NCI-H1417 treated with DMSO at 0.1 percent for 48 hours (cell line): ENCODE measurements at places on chromosomes 13 and 19.
A peak's percentile ranks its signal among the peaks of the same experiment; 100 is the strongest.

GRCh38 chr19:43444531-43445287 is 20.7 kb downstream of the LYPD3 start:
- DNase-seq: no peak

DNA sequence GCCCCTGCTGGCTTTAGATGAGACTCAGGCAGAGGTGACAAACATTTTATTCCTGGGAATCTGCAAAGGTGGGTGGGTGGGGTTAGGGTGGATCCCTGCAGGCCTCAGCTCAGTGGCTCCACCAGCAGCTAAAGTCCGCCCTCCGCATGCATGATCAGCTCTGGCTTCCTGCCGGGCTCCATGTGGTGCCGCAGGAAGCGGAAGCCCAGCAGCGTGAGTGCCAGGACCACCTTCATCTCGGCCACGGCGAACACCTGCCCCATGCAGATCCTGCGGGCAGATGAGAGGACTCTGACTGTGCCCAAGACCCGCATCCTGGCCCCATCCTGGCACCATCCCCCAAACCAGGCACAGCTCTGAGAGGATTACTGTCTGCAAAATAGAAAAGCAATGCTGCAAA is 26.3 kb downstream of the CYP4F2 start:
- no peak for DNase-seq

- no peak for DNase-seq
Observed at GRCh38 chr19:10227026-10227971, 3.8 kb downstream of the S1PR2 start.

- no peak for DNase-seq
Observed at GRCh38 chr19:47511128-47511517, 3.7 kb downstream of the NAPA start.

DNA sequence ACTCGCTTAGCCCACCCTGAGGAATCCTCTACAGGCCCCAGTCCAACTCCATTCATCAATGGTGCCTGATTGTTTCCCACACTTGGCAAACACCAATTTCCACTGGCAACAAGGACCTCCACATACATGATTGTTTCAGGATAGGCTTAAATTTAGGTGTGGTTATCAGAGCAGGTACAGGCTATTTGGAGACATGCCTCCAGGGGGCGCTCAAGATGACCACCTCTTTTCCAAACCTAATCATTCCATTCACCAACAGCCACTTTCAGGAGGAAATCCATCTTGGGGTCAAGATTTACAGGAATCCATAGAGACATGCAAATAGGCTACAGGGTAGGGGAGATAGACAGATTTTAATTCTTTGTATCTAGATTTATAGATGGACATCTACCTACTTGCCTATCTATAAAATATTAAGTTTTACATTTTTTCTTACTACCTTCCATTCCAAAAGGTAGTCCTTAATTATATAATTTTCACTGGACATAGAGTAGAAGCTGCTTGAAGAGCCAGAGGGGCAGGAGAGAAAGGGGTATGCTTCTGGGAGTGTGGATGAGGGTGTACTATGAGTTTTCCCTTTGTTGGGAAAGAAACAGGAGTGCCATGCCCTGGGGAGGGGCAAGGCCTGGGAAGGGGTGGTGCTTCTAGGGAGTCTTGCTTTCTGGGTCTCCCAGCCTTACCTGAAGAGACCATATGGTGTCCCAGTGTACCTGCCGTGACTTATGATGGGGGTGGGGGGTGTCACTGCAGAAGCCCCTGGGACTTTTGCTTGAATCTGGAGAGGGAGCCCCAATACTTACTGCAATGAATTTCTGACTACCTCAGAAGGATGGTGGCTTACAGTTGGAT is 14.1 kb upstream of the PCDH8 start:
- DNase-seq: no peak

- DNase-seq: no peak
Observed at GRCh38 chr19:16457195-16457953, 14.4 kb downstream of the EPS15L1 start.

- no peak for DNase-seq
Observed at GRCh38 chr19:44754750-44755080, 6.2 kb downstream of the BCL3 start.

DNA sequence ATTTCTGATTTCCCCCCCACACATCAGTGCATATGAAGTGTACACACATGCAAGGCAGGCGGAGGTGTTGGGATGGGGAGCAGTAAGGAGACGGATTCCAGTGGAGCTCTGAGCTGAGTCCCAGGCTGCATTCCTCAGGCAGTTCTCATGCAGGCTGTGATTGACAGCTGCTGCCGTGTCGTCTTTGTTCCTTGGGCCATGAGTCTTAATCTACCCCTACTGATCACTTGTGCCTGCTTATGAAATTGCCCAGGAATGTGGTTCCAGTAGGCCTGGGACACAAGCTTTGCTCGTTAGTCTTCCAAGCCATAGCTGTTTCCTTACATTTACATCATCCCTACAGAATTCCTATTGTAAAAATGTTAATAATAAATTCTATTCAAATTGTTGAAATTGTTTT is 1241.9 kb downstream of the UQCRFS1 start:
- DNase-seq: no peak

DNA sequence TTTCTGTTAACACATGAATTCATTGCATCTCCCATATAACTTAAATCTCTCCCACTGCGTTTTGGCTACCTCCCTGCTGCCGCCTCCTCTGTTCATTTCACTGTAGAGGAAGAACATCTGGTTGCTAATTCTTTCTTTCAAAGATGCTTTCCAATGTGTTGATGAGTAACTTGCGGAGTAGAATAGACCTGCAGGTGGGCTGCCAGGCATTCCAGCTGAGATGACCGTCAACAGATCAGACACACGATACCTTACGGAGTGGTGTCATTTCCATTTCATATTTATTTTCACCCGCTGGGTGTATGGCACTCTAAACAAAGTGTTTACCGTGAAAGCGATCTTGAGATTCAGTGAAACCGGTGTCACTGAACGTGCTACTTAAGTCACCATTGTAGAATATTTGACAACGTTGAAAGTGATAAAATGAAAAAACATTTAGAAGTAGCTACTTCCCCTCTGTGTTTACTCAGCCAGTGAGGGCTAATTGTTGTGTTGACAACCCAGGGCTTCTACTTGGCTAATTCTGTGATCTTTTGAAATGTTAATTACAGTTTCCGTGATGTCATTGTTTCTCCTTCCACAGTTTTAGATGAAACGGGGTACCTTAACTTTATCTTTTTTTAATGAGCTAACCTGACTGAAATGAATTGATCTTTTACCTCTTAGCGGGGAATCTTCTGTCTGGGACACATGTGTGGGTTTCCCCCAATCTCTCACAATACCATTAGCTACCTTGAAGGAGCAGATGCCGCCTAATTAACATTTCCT is 228.5 kb upstream of the ARGLU1 start:
- DNase-seq: peak; percentile 5

GRCh38 chr19:30745476-30745985 is 373.3 kb downstream of the ZNF536 start:
- DNase-seq: no peak

- no peak for DNase-seq
Observed at GRCh38 chr19:49528211-49528771, 488 bp downstream of the RCN3 start.

DNA sequence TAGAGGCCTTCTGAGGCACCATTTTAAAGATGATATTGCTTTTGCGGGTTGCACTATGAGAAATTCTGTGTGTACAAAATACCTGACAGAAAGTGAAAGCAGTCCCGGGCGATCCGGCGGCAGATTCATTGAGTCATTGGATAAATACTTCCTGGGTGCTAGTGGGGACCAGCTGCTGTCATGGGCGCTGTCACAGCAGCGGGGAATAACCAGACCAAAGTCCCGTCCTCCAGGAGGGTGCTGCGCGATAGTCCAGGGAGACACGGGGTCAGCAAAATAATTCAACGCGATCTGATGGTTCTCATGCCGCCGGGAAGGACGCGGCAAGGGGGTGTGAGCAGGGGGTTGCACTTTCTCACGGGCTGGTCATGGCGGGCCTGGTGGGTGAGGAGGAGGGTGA is 13.5 kb downstream of the ZFR2 start:
- DNase-seq: no peak

DNA sequence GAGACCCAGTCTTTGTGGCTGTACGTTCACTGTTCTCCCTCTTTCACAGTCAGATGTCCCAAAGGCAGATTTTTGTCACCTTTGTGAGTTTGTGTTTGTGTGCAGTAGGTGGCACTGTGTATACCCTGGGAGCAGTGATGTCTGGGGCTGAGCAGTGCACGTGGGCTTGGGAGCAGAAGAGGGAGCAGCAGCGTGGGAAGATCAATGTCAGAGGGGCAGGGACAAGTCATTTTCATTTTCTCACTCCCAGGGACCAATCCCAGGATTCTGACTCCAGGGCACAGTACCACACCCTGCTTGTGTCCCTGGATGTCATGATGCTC is 2.0 kb upstream of the PSG6 start:
- no peak for DNase-seq

- DNase-seq: no peak
Observed at GRCh38 chr13:74335370-74335769, 201.2 kb upstream of the KLF12 start.

DNA sequence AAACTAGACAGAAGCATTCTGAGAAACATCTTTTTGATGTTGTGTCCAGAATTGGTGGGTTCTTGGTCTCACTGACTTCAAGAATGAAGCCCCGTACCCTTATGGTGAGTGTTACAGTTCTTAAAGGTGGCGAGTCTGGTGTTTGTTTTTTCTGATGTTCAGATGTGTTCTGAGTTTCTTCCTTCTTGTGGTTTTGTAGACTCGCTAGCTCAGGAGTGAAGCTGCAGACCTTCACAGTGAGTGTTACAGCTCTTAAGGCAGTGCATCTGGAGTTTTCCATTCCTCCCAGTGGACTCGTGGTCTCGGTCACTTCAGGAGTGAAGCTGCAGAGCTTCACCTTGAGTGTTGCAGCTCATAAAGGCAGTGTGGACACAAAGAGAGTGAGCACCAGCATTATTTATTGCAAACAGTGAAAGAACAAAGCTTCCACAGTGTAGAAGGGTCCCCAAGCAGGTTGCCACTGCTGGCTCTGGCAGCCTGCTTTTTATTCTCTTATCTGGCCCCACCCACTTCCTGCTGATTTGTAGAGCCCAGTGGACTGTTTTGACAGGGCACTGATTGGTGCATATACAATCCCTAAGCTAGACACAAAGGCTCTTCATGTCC is 1820.8 kb downstream of the UQCRFS1 start:
- DNase-seq: no peak

DNA sequence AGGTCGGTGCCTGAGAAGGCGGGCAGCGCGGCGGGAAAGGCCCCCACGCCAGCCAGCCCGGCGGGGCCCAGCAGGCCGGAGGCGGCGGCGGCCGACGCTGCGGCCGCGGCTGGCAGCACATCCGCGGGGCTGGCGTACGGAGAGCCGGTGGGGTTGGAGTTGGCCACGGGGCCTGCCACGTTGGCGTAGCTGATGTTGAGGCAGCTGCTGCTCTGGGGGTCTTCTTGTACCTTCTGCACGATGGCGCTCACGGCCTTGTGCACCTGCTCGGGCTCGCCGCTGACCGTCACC is 25.9 kb upstream of the NANOS2 start:
- DNase-seq: no peak

- DNase-seq: no peak
Observed at GRCh38 chr19:4327252-4327876, 11.3 kb downstream of the STAP2 start.

DNA sequence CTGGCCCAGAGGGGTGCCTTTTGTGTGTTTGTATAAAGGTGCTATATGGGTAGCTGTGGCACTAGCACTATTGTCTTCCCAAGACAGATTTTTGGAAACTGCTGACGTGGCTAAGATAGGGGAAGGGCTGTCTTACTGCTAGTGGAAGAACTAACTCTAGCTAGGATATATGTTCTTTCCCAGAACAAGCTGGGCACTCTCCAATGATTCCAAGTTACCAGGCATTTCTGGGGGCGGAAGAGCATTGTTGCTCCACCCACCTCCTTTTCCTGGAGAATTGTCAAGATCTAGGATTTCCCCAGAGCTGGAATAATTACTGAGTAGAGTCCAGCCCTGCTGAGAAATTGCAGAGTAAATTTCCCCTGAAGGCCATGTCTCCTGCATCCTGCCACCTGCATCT is 408.3 kb downstream of the KLF5 start:
- DNase-seq: no peak

- no peak for DNase-seq
Observed at GRCh38 chr13:41053384-41053826, 7.9 kb upstream of the WBP4 start.

- DNase-seq: no peak
Observed at GRCh38 chr19:4326837-4327251, 11.8 kb downstream of the STAP2 start.

GRCh38 chr13:72204291-72204690 is 337.3 kb upstream of the DACH1 start:
- no peak for DNase-seq

DNA sequence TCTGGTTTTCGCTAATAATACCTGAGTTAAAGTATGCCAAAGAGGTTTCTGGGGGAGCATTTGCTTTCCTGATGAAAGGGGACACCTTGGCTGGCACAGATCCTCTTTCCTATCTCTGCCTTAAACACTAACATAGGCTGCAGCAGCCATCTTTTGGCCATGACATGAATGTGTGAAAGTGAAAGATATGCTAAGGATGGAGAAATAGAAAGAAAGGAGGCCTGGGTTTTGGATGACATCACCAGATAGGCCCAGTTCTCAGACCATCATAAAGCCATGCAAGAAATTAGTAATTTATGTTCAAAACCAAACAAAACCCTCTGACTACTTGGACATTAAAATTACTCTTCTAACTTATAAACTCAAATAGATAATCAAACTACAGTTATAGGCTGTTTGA is 279.7 kb downstream of the COG6 start:
- no peak for DNase-seq

GRCh38 chr19:51158474-51159129 is 16.5 kb downstream of the SIGLEC7 start:
- DNase-seq: no peak

- DNase-seq: no peak
Observed at GRCh38 chr19:48443731-48444128, 2.1 kb upstream of the GRWD1 start.

DNA sequence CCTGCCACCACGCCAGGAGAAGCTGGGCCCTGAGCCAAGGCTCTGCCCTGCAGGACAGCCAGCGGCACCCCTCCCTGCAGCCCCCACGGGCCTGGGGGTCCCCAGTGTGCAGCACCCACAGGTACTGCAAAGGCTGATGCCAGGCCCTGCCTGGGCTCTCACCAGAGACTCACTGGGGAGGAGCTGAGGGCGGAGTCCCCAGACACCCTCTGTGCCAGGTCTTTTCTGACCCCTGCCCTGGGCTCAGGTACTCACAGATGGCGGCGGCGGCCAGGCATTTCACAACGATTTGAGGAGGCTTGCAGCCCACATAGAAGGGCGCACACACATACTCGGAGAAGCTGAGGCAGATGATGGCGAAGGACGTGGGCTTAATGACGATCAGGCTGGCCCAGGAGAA is 5.7 kb downstream of the SLC7A9 start:
- no peak for DNase-seq

- DNase-seq: no peak
Observed at GRCh38 chr19:54462655-54463530, 685 bp downstream of the LENG9 start.
